ENCODE measurements at places on chromosomes 12 and 14. TPM values are rescaled to one million over a fixed set of nuclear protein-coding genes. Genes with fewer than 3 reads are reported as not detected.

ZDHHC22 gene
- not detected for total RNA-seq

RNF212B gene
- total RNA-seq: not detected

TRMT5 gene
- 21.1 TPM for total RNA-seq

NKX2-1 gene
- not detected for total RNA-seq

OR6C2 gene
- total RNA-seq: not detected

GPR84 gene
- 0.31 TPM for total RNA-seq

L2HGDH gene
- total RNA-seq: 20.9 TPM

FAM161B gene
- 1.4 TPM for total RNA-seq

SLC41A2 gene
- total RNA-seq: 7.3 TPM

CLEC4C gene
- not detected for total RNA-seq

TOMM20L gene
- not detected for total RNA-seq

DBX2 gene
- total RNA-seq: not detected

REC8 gene
- total RNA-seq: 27.5 TPM

DAO gene
- not detected for total RNA-seq

C12orf60 gene
- 3.7 TPM for total RNA-seq

HHIPL1 gene
- not detected for total RNA-seq

NGB gene
- not detected for total RNA-seq

PLEK2 gene
- total RNA-seq: 1.2 TPM

ADAMTS20 gene
- not detected for total RNA-seq

NCAPD2 gene
- 121 TPM for total RNA-seq

GLT1D1 gene
- total RNA-seq: 0.48 TPM

ACTR10 gene
- 32.7 TPM for total RNA-seq

KLC1 gene
- 130 TPM for total RNA-seq

DNAI7 gene
- not detected for total RNA-seq
